Esophagus squamous epithelium (tissue), 5 donors: ENCODE measurements at places on chromosomes 7 and 10.

GRCh38 chr7:107742678-107743566 is 1.0 kb upstream of the CBLL1 start:
- DNase-seq = no peak

DNA sequence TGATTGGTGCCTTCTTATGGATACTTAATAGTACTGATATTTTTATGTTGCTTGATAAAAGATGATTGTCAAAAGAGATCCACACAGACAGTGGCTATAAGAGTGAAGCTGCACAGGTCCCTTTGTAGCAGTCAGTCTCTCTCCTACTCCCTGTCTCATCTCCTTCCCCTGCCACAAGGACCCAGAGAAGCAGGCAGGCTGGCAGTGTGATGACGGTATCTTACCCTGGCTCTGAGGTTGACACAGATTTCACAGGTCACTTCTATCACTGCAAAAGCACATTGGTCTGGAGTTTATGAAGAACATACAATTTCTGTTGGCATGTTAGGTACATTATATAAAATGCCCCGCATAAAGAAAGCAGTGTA is 64.4 kb upstream of the AHR start:
- no peak for DNase-seq

- peak; percentile 79 for DNase-seq
These were observed at the start of gene CNOT4 for GRCh38 chr7:135509839-135510591. CNOT4 (minus strand) TSS chr7:135510102; CDS start chr7:135438331, 71,771 bp downstream.

- DNase-seq = no peak
These were observed 77.6 kb upstream of the RSU1 start for GRCh38 chr10:16894821-16895220.

DNA sequence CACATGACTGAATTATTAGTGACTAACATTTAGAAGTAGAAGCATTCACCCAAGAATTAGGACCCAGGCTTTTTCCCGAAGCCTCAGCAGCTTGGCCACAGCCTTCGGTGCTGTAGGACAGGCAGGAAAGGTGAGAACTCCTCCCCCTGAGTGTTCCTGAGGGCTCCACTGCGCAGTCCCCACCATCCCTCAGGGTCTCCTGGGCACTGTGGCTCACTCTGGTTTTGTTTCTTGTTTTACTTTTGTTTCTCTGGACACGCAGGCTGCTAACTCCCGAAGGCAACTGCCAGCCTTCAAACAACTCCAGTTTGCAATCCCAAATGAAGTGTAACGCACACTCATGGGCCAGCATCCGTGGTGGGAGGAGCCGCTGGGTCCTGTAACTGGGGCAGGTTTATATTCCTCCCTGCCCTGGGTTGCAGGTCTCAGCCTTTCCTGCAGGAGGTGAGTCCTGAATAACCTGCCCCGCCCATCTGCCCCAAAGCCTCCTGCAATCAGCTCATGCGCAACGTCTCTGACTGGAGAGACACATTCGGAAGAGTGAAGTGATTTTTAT is 492.9 kb downstream of the PTPRN2 start:
- no peak for DNase-seq

DNA sequence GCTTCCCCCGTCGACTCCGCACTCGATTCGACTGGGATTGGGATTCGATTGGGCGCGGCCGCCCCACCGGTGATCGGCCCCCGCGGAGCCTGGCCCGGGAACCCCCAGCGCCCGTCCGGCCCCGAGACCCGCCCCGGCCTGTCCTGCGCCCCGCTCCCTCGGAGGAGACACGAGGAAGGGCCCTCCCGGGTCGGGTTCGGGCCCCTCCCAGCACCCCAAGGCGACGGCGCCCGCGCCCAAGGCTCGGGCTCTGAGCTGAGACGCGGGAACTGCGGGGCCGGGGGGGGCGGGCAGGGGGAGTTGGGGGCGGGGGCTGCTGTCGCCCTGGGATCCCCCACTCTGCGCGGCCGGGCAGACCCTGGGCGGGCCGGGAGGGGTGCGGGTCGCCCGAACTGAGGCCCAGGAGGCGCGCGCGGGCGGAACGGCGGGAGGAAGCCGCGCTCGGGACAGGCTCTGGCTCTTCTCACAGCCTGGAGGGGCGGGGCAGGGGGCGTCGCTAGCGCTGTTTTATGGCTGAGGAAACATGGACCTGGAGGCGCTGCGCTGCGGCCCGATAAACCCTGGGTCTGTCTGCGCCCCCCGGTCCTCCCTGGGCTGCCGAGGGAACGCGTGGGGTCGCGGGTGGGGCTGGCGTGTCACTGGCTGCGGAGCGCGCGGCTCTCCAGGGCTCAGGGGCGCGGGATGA is 1.7 kb upstream of the NKX6-2 start:
- DNase-seq = no peak

DNA sequence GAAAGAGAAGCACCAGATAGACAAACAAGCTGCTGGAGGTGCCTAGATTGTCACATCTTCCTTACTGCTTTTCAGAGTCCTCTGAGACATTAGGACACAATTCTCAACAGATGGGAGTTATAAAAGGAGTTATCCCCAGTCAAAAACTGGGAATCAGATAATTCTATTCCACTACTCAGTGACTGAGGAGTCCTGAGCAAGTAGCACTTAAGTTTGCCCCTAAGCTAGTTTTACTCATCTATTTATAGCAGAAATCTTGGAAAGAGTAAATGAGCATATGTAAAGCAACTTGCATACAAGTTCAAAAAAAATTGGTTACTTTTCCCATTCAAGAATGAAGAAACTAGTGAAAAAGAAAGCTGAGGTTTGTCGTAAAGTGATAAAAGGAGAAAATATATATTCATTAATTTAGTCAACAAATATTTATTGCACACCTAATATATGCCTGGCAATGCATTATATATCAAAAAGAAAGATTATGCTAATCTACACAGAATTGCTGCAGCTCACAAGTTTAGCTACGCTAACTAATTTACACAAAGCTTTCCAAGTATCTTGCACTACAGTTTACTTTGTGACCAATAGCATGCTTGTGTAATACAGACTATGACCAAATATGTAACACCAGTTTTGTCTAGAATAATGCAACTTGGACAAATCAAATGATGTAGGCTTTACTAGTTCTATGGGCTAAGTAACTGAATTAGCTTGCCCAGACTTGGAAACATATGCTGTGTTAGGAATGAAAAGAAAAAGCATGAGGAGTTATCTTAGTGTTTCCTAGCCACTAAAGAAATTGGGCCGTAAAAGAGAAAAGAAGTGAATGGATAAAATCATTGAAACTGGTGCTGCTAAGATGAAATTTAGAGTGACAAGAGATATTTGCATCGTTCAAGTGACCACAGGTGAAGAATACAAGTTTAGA is 106.3 kb downstream of the GRM3 start:
- DNase-seq = no peak

GRCh38 chr10:2214805-2215204 is 477.5 kb upstream of the ADARB2 start:
- DNase-seq = no peak
